ENCODE measurements at places on chromosomes 6 and 20.

GRCh38 chr20:62876501-62876901 lies 14.9 kb upstream of the TCFL5 start:
- DNase-seq = no peak

DNA sequence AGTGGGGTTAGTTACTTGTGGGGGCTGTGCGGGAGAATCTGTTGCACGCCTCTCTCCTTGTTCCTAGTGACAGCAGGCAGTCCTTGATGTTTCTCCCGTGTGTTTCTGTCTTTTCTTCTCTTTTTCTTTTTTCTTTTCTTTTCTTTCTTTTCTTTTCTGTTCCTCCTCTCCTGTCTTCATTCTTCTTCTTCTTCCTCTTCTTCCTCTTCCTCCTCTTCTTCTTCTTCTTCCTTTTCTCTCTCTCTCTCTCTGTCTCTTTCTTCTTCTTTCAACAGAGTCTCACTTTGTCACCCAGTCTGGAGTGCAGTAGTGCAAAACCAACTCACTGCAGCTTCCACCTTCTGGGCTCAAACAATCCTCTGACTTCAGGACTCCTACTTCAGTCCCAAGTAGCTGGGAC lies 6.8 kb upstream of the AIG1 start:
- no peak for DNase-seq

DNA sequence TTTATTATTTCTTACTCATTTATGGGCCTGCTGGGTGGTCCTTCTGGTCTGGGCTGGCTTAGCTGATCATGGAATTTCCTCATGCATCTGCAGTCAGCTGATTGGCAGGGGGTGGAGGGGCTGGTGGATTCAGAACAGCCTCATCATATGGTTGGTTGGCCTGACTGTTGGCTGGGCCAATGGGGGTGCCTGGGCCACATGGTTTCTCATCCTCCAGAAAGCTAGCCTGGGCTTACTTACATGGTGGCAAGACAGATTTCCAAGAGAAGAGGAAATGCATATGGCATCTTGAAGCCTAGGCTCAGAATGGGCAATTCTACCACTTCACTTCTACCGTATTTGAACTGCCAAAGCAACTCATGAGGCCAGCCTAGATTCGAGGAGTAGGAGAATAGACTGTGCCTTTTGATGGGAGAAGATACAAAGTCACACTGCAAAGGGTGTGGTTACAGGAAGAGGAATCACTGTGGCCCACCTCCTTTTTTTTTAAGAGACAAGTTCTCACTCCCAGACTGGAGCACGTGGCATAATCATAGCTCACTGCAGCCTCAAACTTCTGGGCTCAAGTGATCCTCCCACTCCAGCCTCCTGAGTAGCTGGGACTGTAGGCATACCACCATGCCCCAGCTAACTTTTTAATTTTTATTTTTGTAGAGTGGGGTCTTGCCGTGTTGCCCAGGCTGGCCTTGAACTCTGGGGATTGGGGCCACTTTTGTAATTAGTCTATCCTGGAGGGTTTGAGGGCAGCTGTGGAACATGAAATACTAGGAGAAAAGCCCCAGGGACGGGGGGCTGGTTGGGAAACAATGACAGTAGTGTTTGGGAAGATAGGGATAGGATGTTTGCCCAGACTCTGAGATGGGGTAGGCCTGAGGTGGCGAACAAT lies 47.6 kb upstream of the RNF24 start:
- no peak for DNase-seq

DNA sequence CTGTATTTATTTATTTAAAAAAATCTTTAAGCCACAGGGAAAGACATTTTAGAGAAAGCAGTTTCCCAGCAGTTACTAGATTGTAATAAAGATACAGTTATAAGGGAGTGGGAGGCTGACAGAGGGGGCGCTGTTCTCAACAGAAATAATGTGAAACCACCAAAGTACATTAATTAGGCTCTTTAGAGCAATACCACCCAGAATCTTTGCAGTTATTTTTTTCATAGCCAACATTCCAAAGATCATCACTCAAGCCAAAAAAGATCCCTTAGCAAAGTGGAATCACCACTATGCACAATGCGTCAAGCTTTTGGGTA lies 331.3 kb upstream of the DEFB112 start:
- peak; percentile 59 for DNase-seq

DNA sequence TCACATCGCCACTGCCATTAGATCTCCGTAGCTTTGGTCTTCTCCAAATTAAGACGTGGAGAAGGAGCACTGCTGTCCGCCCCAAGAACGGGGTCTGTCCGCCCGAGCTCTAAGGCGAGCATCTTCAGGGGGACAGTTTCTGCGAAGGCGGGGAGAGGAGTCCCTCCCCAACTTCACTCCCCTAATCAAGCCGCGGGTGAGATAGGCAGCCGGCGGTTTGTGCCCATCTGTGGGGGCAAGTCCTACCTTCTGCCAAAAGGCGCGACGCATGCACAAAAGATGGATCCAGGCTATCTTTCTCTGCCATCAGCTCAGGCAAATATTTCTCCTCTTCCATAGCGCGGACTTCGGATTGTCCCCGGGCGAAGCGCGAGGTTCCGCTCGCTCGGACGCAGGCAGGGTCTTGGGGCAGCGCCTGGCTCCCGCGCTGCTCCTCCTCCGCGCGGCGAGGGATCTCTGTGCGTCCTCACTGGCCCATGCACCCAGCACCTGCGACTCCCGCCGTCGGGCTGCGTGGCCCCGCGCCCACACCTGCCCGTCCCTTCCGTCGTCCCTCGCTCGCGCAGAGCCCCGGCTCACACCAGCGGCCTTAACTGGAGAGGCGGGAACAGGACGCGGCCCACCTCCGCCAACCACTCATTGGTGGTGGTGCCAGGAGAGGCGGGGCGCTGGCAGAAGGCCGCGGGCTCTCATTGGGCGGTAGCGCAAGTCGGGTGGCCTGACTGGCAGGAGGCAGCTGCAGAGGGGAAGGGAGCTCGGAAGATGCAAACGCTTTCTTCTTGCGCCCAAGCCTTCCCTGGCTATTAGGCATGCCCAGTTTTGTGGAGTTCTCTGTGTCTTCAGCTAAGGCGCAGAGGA lies at the start of gene KHDRBS2:
TSS of gene KHDRBS2 (minus strand) at position 614 of the 858 bp plus-strand sequence.
- DNase-seq = peak; percentile 67

GRCh38 chr6:39225543-39225942 lies 3.7 kb downstream of the KCNK5 start:
- DNase-seq = no peak

- DNase-seq = peak; percentile 95
Measured at GRCh38 chr6:43702534-43703440, 15.2 kb upstream of the MRPS18A start.

GRCh38 chr6:154606457-154606856 lies 96.0 kb upstream of the CNKSR3 start:
- no peak for DNase-seq

All from WTC11 (cell line).